ENCODE measurements at places on chromosomes 2 and 18.

- DNase-seq = peak; percentile 36
Measured at GRCh38 chr2:215917953-215918620, 95.3 kb downstream of the MREG start.

GRCh38 chr2:73063909-73064875 lies 7.3 kb downstream of the SFXN5 start:
- DNase-seq = no peak

DNA sequence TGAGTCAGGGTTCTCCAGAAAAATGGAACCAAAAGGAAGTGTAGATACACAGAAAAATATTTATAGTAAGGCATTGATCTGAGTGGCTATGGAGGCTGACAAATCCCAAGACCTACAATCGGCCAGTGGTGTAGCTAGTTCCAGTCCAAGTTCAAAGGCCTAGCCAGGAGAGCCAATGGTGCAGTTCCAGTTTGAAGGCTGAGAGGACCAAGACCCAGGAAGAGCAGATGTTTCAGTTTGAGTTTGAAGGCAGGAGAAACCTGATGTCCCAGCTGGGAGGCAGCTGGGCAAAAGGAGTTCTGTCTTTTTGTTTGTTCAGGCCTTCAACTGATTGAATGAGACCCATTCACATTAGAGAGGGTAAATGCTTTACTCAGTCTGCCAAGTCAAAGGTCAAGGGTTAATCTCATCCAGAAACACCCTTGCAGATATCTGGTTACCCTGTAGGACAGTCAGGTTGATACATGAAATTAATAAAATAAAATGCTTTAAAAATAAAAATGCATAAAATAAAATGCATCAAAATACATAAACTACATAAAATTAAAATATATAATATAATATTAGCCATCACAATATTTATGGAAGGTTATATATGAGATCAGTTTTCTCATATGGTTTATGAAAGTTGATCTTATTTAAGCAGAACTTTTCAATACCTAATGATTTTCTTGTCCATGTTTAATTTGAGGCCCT lies 38.7 kb downstream of the KCNE4 start:
- no peak for DNase-seq

GRCh38 chr2:15053542-15053941 lies 421.0 kb downstream of the LRATD1 start:
- DNase-seq = no peak

DNA sequence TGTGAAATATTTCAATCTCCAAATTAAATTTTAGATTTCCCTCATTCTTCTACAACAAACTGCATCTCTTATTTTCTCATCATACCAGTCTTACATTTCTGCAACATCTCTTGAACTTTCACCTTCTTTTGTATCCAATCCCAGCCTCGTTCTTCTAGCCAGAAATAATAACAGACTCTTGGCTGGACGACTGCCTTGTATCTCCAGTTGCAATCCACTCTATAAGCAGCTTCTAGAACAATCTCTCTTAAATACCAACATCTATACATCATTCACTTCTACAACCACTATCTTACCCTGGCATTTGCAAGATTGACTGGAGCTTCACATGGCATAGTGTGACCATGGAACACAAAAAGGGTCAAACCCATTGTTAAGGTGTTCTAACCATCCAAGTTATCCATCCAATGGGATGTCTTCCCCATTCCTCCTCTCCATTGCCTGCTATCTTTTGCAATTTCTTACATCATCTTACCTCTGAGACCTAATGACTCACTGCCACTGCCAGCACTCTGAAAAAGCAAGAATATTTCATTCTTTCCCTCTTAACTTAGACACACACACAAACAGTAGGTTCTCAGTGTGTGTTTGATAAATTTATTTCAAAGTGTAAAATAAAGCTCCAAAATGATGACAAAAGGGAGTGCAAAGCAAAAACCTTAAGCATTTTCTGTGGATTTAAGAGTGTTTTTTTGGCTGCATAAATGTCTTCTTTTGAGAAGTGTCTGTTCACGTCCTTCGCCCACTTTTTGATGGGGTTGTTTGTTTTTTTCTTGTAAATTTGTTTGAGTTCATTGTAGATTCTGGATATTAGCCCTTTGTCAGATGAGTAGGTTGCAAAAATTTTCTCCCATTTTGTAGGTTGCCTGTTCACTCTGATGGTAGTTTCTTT lies 145.6 kb downstream of the METTL4 start:
- DNase-seq = no peak

DNA sequence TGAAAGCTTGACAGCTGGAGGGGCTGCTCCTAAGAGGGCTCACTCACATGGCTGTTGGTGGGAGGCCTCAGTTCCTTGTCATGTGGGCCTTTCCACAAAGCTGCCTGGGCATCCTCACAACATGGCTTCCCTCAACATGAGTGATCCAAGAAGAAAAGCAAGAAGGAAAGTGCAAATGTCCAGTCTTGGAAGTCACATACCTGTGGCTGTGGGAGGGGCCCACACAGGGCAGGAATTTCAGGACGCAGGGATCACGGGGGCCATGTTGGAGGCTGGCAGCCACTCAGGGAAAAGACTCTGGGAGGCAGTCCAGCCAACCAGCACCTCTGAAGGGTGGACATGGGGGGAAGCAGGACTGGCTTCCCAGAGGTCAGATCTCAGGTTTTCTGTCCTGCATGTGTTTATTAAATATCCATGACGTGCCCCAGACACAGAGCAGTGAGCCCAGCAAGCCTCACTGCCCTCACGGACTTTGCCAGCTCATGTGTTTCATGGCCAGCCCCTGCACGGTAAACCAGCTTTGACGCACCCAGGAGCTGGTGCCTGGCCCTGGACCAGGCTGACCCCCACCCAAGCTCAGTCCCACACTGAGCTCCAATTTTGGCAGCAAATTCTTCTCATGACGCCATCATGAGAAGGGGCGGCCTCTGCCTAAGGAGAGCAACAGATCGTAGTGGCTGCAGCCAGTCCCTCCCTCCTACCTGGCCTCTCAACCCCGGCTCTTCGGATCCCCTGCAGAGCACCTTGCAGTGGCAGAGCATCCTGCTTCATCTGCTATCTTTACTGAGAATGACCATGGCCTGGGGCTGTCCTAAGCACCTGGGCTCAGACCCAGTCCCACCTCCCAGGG lies 34.7 kb upstream of the GPR17 start:
- DNase-seq = no peak

GRCh38 chr2:207698301-207698700 lies 13.1 kb upstream of the CCNYL1 start:
- no peak for DNase-seq

DNA sequence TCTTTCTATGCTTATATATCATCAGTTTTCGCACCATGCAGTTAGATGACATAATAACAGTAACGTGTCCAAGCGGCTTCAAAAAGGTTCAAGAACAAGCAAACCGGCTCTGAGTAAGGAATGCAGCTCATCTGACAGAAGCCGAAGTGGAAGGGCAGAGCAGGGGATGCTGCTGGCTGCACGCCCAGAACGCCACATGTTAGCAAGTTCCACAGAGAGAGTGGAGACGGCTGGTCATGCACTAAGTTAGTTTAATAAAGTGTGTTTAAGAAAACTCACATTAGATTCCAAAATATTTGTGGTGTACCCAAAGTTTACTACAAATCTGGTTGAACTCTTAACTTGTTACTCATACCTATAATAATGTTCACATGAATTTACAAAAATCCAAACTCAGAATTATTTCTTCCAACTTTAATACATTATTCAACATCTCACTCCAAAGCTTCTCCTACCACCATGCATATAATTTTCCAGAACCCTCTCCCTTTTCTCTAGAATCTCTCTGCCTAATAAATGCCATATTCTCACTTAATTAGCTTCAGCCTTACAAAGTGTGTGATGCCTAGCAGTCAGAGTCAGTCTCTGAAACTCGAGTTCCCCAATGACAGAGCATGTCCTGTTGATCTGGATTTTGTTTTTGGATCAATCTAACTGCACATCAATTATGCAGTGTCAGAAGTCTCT lies 170.0 kb downstream of the DNAH7 start:
- no peak for DNase-seq

GRCh38 chr2:24621779-24622538 lies 130.9 kb downstream of the NCOA1 start:
- DNase-seq = no peak

DNA sequence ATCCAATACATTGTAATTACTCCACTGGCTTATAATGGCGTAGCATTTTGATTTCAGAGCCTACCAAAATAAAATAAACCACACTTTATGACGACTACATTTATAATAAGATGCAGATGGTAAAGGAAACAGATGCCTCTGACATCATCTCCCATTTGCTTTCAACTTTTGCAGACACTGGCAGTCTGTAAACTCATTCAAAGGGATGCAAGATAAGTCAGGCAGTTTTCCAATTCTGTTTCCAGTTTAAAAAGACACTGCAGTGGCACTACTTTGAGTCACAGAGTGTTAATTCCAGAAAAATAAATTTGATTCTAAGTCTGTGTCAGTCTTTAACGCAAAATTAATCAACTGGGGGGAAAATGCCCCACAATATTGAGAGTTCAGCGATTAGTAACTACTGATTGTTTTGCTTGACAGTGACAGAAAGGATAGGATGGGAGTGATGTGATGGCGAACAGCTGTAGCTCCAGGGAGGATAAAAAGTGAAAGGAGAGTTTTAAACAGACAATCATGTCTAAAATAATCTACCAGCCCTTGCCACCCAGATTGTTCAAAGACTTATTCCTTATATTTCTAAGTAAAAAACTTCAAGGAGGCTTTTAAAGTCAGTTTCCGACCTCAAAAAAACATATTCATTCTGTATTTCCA lies 6.7 kb downstream of the DSEL start:
- DNase-seq = no peak

DNA sequence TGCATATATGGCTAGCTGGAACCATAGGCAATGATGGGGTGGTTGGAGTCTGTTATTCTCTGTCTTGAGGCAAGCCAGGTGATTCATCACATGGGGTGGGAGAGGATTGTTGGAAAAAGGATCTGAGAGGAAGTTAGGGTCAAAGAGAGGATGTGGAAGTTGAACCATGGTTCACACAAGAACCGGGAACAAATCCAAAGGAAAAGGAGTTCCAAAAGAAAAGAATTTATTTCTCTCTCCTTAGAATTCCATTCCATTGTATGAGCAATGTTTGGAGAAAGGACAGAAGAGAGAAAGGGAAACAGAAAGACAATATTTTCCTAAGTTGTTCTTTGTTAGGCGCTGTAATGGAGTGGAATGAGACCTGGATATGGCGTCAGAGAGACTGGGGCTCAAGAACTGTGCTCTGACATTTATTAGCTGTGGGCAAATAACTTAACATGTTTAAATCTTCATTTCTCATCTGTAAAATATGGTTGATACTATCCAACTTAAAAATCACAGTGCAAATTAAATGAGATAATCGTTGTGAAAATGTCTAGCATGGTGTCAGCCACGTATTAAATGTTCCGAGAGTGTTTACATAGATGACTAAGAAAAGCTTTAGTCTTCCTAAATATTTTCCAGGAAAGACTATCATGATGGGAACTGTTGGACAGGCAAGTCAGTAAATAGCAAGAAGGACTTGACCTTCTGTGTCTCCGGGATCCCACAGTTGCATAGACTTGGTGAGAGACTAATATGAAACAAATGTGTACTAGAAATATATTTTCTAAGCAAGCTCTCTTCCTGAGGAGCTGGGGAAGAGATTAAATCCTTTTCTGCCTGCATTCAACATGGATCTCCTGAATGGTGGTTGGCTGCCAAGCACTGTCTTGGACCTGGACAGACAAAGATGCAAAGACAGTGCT lies 71.4 kb downstream of the TRIB2 start:
- DNase-seq = no peak

DNA sequence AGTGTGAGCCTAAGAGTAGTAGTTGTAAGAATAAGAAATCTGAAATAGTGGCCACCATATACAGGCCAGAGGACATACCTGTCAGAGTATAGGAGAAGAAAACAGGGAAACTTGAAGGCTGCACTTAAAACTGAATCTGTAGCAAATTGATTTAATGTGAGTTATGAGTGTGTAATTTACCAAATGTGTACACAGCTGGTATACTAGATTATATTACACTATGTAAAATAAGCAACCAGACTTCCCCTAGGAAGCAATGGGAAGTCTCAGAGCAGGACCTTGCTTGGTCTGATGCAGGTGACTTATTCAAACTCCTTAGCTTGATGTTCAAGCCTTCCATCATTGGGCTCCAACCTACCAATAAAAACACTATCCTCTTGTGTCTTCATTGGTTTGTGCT lies 17.3 kb upstream of the EPC2 start:
- DNase-seq = peak; percentile 17

- DNase-seq = peak; percentile 55
Measured at GRCh38 chr2:178419123-178419522, 31.9 kb downstream of the PRKRA start.

DNA sequence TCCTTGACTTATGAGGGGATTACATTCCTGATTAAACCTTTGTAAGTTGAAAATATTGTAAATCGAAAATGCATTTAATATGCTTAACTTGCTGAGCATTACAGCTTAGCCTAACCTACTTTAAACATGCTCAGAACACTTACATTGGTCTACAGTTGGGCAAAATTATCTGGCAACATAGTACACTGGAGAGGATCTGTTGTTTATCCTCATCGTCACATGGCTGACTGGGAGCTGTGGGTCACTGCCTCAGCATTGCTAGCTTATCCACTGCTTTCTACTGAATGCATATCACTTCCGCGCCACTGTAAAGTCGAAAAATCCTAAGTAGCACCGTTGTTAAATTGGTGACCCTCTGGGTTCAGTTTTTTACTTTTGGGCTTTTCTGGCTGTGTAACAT lies 13.7 kb downstream of the PMS1 start:
- no peak for DNase-seq

DNA sequence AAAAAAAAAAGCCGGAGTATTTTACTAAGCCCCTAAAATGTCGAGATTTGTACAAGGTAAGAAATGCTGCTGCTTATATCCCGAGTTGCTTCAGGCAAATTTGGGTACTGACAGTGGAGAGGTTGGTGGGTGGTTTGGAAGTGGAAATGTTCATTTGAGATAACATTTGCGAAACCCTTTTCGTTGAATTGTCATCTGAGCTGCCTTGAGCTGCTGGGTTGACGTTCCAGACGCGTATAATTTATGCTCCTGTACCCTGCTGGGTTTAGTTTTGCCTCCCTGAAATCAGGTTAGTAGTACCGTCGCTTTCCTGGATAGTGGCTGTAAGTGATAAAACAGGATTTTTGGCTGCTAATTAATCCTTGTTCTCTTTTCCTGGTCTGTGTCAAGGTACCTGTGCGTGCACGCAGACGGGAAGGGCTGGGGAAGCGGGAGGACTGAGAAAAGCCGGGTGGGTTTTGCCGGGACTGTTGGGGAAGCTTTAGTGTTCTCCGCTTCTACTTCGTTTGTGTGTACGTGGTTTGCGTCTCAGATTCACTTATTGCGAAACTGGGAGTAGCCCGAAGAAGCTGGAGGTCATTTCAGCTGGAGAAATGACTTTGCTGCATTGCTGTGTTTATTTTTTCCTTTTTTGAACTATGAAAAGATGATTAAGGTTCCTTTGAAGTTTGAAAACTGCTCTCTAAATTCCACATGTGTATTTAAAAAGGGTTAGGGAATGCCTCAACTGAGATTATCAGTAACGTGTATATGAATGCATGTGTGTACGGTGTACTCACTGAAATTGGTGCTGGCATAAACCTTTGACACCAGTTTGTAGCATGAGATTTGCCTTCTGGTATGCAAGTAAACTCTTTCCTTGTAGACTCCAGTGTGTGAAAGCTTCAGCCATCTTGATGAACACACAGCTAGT lies 709 bp downstream of the UGP2 start:
- DNase-seq = peak; percentile 50

Data from NCI-H526 (cell line).